ENCODE measurements at places on chromosomes 11 and 22.
A peak's percentile ranks its signal among the peaks of the same experiment; 100 is the strongest.

- no peak for DNase-seq
Measured at GRCh38 chr22:43305806-43306205, 37.4 kb downstream of the SCUBE1 start.

GRCh38 chr11:70862093-70862492 is 390.3 kb downstream of the SHANK2 start:
- no peak for DNase-seq

DNA sequence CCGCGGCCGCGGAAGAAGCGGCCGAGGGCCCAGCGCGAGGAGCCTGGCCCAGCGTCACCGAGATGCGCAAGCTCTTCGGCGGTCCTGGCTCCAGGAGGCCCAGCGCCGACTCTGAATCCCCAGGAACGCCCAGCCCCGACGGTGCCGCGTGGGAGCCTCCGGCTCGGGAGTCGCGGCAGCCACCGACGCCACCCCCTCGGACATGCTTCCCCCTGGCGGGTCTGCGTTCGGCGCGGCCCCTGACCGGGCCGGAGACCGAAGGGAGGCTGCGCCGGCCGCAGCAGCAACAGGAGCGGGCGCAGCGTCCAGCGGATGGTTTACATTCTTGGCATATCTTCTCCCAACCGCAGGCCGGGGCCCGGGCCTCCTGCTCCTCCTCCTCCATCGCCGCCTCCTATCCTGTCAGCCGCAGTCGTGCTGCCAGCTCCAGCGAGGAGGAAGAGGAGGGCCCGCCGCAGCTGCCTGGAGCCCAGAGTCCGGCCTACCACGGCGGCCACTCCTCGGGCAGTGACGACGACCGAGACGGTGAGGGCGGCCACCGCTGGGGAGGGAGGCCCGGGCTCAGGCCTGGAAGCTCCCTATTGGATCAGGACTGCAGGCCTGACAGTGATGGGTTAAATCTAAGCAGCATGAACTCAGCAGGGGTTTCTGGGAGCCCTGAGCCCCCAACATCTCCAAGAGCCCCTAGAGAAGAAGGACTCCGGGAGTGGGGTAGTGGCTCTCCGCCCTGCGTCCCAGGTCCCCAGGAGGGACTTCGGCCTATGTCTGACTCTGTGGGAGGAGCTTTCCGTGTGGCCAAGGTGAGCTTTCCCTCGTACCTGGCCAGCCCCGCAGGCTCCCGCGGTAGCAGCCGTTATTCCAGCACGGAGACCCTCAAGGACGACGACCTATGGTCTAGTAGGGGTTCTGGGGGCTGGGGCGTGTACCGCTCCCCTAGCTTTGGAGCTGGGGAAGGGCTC is 1.2 kb downstream of the ARHGEF17 start:
- no peak for DNase-seq

- DNase-seq = peak; percentile 39
Measured at GRCh38 chr22:41762980-41763779, 37.3 kb upstream of the CCDC134 start.

- DNase-seq = no peak
Measured at GRCh38 chr11:93188726-93189125, 9.1 kb downstream of the SLC36A4 start.

DNA sequence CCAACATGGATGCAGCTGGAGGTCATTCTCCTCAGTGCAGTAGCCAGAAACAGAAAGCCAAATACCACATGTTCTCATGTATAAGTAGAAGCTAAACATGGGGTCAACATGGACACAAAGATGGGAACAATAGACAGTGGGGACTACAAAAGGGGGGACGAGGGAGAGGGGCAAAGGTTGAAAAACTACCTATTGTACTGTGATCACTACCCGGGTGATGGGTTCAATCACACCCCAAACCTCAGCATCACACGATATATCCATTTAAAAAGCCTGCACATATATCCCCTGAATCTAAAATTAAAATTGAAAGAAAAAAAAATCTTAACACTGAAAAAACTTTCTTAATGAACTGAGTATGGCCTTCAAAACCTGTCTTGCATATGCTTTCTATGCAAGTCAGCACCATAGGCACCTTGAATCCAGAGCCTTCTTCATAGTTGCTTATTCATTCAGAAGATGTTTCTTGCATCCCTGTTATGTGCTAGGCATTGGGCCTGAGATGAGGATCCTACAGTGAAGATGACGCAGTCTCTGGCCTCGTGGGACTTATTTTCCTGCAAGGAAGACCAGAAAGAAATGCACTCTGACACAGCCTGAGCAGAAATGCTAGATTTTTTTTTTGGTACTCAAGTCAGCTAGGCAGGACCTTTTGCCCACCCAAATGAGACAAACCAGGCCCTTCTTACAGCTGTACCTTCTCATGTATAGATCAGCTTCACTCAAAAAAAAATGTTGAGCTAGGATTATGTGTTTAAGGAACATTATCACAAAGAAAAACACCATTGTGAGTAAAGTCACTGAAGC is 21.0 kb downstream of the NNMT start:
- no peak for DNase-seq

- no peak for DNase-seq
Measured at GRCh38 chr11:36026315-36026968, 82.6 kb downstream of the LDLRAD3 start.

DNA sequence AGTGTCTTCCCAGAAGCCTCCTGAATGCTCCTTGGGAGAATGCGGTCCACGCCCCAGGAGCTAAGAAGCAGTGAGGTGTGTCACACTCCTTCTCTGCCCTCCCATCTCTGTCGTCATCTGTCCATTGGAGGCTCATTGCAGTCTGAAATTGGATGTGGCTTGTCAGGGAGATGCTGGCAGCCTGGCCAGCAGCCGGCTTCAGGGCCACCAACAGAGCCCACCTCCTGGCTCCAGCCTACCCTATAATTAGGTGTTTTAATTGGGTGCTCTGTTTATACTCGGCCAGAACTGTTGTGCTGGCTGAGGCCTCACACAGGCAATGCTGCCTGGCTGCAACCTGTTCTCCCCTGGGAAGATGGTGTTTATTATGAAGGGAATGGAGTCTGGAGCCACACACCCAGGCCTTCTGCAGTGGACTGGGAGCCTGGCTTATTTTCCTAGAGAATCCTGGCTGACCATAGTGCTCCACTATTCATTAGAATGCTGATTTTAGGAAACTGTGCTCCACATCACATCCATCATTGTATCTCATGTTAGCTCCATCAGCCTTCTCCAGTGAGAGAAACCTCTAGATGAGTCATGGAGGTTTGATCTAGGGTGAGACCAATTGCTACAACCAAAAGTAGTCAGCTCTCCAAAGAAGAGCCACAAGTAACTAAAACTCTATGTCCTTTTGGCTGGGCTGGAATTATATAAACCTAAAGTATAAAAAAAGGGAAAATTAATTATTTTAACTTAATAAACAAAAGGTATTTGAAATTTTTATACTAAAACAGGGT is 86.8 kb upstream of the CRTAM start:
- DNase-seq = no peak

GRCh38 chr11:134417871-134418840 is 6.1 kb upstream of the B3GAT1 start:
- no peak for DNase-seq

DNA sequence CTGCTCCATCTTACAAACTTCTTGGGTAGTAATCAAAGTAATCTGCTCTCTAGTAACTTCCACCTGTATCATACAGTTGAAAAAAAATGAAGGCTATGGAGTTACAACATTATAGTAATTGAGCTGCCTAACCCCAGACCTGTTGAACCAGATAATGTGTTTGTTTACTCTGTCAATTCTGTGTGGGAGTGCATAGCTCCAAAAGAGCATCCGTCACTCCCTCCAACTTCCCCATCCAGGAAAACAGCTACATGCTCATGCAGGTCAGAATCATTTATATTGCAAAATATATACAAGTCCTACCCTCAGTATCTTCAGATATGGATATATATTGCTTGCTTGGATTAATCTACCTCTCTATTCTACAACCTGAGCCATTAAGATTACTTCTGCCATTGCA is 244.0 kb upstream of the ANO5 start:
- no peak for DNase-seq

GRCh38 chr11:58626934-58627483 is 4.5 kb downstream of the CNTF start:
- no peak for DNase-seq

- no peak for DNase-seq
Measured at GRCh38 chr11:62492586-62492985, 54.0 kb downstream of the AHNAK start.

DNA sequence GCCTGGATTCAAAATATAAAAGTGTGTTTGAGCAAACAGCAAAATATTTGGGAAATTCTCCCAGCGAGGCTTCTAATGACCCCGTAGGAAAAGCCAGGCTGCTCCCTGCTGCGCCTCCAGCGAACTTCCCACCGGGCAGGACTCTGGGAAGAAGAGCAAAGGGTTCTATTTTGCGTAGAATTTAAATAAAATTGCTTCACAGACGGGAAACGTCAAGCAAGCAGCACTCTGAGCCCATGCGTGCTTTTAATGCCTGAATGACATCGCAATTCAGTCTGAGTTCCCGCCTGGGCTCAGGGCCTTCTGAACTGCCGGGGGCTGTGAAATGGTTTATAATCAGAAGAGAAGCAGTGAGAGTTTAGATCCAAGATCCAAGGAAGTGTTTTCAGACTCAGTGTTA is 775.1 kb downstream of the BRD1 start:
- no peak for DNase-seq

- no peak for DNase-seq
Measured at GRCh38 chr22:28435140-28435768, 244.4 kb downstream of the TTC28 start.

DNA sequence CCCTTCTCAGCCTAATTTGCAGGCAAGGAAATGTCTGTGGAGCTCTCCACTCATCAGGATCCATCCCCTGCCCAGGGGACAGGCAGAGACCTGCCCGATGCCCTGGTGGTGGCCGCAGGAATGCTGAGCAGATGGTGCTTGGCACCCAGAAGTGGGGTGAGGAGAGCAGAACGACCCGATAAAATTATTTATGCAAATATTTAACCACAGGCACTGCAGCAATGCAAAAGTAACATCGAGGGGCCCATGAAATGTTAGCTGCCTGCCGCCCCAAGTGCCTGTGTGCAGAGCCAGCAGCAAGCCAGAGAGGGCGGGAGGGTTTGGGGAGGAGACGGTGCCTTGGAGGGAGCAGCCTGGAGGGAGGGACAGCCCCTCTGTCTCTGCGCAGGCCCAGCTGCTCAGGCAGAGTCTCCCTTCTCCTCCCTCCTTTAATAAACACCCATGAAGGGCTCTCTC is 205.5 kb downstream of the CTTN start:
- DNase-seq = no peak

DNA sequence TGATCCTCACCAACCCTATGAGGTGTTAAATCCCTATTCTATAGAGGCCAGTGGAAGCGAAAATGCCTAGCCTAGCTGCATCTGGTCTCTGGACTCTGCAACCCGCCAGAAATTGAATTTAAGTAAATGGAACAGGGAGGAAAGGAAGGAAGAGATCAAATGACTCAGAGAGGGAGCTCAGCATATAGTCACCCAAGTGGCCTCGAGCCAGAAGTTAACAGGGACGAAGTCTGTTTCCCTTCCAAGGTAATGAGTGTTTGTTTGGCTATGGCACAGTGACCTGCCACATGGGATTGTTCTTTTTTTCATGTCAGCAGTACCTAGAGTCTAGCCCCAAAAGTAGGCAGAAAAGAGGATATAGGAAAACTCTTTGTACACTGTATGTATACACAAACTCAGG is 66.3 kb downstream of the PAK1 start:
- no peak for DNase-seq

DNA sequence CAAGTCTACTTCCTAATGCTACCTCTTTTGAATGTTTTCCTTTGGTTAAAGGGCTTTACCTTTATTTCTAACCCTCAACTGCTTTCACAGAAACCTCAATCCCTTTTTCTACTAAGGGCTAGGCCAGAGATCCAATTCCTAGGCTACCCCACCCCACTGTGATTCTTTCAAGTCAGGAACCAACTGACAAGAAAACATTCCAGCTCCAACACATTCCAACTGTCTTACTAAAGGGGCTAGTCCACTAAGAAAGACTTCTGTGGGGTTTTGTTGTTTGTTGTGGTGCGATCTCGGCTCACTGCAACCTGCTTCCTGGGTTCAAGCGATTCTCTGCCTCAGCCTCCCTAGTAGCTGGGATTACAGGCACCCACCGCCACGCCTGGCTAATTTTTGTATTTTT is 151.3 kb downstream of the APOL5 start:
- no peak for DNase-seq

GRCh38 chr22:20550851-20551744 is 43.7 kb downstream of the MED15 start:
- DNase-seq = peak; percentile 70

DNA sequence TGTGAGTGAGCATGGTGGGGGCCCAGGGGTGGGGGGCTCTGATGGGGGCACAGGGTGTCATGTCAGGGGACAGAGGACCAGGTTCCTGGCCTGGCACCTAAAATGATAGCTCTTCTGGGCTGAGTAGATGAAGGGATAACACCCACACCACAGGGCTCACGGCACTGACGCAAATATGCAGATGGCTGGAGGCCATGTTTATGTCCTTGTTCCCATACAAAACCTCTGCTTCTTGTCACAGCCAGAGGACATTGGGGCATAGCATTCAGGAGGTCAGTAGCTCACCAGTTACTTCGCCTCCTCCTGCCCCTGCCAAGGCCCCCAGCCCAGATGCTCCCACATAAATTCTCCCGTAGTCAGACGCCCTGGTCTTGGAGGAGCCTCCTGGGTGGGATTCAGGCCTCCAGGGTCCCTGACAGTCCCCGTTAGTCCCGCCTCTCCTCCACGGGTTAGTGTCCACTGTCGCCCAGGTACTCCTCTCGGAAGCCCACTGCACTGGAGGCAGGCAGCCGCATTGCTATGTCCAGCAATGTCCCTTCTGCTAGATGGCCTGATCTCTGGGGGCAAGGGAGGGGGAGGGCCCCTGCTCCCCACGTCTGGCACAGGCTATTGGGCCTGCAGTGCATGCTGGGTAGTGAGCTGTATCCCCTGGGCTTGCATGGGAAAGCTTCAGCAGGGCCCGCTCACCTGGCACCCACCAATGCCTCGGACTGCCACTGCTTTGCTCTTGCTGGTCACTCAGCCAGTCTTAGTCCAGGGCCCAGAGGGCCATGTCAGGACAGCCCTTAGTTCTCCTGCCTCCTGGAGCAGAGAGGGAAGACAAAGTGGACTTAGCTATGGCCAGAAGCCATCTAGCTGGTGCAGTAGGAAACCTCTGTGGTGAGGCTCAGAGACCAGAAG is 75.6 kb upstream of the MYOD1 start:
- DNase-seq = no peak

GRCh38 chr22:29207243-29207550 is 1.5 kb downstream of the EMID1 start:
- no peak for DNase-seq

DNA sequence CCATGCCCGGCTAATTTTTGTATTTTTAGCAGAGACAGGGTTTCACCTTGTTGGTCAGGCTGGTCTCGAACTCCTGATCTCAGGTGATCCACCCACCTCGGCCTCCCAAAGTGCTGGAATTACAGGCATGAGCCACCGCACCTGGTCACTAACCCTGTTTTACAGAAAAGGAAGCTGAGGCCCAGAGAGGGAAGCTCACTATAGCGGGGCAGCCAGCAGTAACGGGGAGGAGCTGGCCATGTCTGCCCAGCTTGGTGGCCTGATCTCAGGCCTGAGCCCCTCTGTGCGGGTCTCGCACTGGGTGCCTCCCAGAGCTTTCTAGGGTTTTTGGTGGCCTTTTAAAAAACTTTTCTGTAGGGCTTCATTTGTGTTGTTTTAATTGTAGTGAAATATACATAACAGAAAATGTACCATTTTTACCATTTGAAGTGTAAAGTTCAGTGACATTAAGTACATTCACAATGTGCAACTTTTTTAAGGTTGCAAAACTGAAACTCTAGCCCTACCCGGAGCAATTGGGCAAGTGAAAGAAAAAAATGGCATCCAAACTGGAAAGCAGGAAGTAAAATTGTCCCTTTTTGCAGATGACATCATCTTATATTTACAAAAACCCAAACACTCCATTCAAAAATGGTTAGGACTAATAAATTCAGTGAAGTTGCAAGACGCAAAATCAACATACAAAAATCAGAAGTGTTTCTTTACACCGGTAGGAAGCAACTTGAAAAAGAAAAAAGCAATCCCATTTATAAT is 14.5 kb upstream of the CYTH4 start:
- no peak for DNase-seq

Measured in CD4-positive, alpha-beta T cell treated with Interleukin-21 for 1 hour (primary cell).